Activated CD8-positive, alpha-beta memory T cell treated with anti-CD3 and anti-CD28 coated beads, Interleukin-2, amount 10 ng/mL, durations not matched to agents 7 days and 5 days (primary cell): ENCODE measurements at places on chromosomes 4 and X. TPM values are rescaled to one million over a fixed set of nuclear protein-coding genes. Genes with fewer than 3 reads are reported as not detected.

Gene STATH
- total RNA-seq = not detected

Gene EPGN
- not detected for total RNA-seq

Gene DEFB131A
- not detected for total RNA-seq

Gene SHROOM3
- total RNA-seq = 0.09 TPM

Gene PDE6B
- total RNA-seq = 14.6 TPM

Gene GPRIN3
- 66.9 TPM for total RNA-seq
